Head of caudate nucleus (tissue), 42 donors: ENCODE measurements at places on chromosomes 4 and X.
A peak's percentile ranks its signal among the peaks of the same experiment; 100 is the strongest.

DNA sequence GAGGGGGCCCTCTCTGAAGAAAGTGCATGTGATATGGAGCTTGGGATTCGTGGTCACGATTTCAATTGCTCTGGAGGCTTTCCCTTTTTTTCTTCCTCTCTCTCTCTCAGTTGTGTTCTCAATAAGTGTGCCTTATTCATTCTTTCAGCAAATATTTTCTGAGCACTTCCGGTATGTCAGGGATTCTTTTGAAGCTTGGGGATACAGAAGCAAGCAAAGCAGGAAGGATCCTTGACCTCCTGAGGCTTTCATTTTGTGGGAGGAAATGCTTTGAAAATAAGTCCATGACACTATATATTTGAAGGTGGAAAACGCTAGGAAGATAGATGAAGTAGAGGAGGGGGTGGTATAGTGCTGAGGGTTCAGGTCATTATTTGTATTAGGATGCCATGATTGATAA lies 12.6 kb upstream of the GABRE start:
- no peak for DNase-seq

- DNase-seq, result peak; percentile 33
These were observed 48.3 kb upstream of the HPGDS start for GRCh38 chr4:94390804-94391410.

DNA sequence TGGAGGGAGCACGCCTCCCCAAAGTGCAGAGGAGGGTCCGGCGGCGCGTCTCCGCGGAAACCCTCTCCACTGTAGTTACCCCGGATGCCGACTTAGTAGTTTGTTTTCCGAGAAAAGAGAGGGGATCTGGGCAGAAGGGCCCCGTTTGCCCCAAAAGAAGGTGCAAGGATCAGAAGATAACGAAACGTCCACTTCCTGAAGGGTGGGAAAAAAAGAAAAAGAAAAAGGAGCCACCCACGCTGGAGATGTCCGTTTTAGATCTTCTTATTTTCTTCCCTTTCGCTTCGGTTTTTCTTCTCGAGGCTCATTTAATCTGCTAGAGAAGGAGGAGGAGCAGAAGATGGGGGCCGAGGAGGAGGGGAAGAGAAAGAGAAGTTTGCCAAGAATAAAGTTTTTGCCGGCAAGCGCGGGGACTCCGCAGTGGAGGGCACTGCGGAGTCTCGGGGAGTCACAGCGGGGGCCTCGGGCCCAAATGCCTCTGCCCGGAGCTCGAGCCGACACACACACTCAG lies 517 bp downstream of the LEF1 start:
- no peak for DNase-seq

DNA sequence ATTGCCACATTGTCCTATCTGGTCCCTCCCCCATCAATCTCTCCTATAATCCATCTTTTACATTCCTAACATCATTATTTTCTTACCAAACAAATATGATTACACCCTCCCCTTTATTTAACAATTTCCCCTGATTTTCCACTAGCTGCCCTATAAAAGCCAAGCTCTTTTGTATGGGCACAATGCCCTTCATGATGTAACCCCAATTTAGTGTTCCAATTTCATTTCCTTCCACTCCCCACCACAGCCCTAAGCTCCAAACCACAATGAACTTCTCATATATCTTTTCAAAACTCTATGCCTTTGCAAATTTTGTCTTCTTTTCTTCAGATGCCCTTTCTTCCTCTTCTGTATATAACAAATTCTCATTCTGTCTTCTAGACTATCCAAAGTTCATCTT lies 39.5 kb upstream of the PTPN13 start:
- DNase-seq, result no peak

- DNase-seq, result no peak
These were observed 203.7 kb upstream of the ARX start for GRCh38 chrX:25219480-25219879.

DNA sequence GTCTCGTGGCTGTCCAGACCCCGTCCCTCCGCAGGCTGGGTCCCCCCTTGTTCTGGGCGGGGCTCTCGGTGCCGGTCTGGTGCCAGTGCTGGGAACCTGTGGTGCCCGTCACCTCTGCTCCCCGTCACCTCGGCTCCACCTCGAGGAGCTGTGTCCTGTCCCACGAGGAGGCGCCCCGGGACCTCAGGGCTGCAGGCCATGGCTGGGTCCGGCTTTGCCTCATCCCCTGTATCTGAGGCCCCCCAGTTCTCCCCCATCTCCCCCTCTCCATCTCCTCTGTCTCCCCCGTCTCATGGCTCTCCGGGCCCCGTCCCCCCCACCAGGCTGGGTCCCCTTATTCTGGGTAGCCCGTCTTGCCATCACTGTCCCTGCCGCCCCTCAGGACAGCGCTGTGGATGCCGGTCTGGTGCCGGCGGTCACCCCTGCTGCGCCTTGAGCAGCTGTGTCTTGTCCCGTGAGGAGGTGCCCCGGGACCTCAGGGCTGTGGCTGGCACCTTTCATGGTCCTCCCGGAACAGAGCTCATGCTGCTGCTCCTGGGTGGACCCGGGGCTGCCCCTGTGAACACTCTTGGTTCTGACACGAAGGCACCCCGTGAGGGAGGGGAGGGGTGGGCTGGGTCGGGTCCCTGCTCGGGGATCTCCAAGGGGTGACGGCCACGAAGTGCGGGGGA lies 13.4 kb upstream of the GTPBP6 start:
- no peak for DNase-seq

- DNase-seq, result no peak
These were observed 70.0 kb downstream of the TAB3 start for GRCh38 chrX:30819080-30819479.

DNA sequence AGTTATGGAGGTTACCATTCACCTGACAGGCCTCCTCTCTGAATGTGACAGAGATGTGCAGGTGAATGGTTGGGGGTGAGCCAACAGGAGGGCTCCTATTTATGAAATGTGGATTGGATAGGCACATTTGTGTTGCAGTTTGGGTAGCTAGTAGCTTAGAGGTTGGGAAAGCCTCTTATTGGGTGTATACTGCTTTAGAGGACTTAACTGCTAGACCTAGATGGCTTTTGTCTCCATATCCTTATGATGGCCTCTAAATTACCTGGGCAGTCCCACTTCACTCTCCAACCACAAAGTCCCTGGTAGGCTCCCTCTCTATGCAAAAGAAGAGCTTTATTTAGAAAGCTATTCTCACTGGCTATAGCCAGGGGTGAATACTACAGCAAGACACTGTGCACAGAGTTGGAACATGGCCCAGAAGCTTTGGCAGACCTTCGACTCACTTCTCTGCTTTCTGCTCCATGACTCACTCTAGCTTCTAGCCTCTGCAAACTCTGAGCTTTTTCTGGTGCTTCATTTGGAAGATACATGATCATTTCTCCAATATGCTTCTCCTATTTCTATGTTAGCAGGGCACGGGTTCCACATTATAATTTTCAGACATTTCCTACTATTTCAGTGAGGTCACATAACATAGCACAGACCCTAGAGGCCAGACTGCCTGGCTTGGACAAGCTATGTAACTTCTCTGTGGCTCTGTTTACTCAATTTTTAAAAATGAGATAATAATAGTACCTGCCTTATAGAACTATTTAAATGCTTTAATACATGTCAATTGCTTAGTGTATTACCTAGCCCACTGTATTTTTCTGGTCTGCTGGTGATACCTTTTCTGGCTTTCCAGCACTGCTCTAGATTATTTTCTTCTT lies 6.0 kb upstream of the VGLL1 start:
- peak; percentile 21 for DNase-seq

DNA sequence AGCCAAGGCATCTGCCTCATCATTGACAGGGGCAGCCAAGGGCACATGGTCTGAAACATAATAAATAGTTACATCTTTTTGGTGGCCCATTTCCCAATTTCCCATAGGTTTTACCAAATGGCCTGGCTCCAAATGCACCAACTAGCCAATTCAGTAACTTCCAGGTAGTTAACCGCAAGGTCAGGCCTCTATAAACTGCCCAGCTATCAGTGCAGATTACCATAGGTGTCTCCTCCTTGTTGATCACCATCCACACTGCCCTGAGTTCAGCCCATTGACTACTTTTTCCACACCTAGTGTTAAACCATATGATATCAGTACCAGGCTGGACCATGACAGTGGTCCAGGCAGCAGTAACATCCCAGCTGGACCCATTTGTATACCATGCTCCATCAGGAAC lies 1145.1 kb upstream of the POU3F4 start:
- no peak for DNase-seq

GRCh38 chr4:82639971-82640370 lies 78.2 kb upstream of the TMEM150C start:
- DNase-seq, result no peak

DNA sequence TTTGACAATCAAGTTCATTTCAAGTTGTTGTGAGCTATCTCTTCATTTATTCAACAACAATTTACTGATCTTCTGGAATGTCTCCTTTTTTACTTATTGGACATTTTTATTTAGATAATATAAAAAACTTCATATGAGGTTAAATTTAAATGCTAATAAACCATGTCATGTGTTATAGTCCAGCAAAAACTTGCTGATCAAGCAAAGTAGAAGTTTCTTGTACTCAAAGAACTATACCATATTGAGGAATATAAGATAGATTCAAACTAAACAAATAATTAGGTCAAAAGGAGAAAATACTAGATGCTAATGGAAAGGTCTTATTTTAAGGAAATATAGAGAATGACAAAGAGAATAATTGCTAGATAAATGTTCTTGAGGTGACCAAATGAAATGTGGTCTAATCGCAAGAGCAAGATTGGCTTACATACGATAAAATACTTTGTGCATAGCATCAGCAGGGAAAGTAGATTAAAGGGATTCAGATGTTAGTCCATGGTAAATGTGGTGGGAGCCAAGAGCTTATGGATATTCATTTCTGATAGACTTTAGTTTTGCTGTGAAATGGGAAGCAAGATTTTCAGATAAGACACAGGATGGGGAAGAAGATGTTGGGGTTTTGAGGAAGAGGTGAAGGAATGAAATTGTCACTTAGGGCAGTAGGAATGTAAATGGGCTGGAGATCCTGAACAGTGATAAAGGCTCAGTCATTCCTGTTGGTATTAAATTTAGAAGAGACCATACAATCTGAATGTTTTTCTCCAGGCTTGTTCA lies 229.5 kb downstream of the MAPK10 start:
- no peak for DNase-seq

DNA sequence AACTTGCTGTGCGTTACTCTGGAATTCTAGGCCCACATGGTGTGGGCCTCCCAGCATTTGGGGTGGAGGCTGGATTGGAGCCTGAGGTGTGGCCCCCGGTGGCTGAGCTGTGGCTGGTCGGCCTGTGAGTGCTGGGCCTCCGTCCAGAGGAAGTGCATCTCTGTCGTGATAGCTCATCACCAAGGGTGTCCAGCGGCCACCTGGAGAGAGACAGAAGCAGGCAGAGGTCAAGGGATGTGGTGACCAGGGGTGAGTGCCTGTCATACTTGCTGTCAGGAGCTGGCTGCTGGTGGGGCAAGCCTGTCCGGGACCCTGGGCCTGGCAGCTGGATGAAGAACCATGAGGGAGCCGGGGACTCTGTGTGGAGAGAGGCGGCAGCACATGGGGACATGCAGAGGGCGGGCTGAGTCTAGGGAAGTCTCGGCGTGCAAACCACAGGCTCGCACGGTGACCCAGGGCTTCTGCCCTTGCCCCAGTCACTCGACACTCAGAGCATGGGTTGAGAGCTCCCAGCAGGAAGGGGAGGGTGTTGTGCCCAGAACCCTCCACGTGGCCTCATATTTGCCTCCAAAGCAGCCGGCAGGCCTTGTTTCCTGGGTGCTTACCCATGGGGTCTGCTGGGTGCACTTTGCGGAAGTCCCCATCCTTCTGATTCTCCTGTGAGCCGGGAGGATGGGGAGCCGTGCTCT lies 6.2 kb downstream of the SORCS2 start:
- no peak for DNase-seq

DNA sequence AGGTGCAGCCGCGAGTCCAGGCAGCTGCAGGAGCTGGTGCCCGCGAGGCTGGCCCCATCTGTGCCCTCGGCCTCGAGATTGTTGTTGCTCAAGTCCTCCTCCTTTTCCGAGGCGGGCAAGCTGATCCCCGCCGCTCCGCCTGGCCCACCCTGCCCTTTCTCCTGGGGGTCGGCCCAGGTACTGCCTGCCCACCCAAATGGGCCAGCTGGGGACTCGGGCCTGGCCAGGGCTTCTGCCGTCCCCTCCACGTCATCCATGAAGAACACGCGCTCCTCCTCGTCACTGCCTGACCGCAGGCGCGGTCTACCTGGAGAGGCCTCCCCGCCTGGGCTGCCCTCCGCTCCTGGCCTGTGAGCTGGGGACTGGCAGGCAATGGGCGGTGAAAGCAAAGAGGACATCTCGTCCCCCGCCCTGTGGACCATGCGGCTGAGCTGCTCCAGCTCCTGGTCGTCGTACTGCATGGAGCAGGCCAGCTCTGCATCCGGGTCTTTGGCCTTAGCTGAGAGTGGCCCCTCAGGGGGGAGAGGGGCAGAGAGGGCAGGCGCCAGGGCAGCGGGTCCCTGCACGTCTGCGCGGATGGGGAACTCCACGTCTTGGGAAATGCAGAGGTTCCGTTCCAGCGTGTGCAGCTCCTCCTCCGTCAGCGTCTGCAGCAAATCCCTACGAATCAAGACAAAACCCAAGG lies 43.1 kb upstream of the MXD4 start:
- DNase-seq, result no peak
